Effector CD8-positive, alpha-beta T cell (primary cell): ENCODE measurements at places on chromosomes 6 and 20.

GRCh38 chr6:82766476-82766875 lies 299.2 kb downstream of the UBE3D start:
- DNase-seq = no peak

- no peak for DNase-seq
These were observed 828 bp upstream of the XKR7 start for GRCh38 chr20:31966991-31967655.

GRCh38 chr6:143397227-143398222 lies 53.0 kb downstream of the ADAT2 start:
- DNase-seq = no peak

DNA sequence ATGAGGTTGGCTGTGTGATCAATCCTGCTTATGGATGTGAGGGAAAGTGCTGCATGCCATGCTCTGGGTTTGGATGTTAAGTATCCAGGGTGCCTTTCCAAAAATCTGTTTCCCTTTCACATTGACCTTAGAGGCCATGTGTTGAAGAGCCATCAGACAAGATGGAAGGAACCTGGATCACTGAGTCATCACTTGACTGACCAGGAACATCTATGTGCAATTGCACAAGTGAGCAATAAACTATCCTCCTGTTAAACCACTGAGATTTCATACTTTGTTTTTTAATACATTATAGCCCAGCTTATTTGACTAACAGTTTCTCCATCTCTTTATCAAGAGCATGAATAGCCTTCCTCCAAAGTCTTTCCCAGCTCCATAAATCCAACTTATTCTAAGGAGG lies 17.8 kb upstream of the TMEM14A start:
- no peak for DNase-seq
